NCI-H748 treated with DMSO at 0.1 percent for 48 hours (cell line): ENCODE measurements at places on chromosomes 2 and 18.

DNA sequence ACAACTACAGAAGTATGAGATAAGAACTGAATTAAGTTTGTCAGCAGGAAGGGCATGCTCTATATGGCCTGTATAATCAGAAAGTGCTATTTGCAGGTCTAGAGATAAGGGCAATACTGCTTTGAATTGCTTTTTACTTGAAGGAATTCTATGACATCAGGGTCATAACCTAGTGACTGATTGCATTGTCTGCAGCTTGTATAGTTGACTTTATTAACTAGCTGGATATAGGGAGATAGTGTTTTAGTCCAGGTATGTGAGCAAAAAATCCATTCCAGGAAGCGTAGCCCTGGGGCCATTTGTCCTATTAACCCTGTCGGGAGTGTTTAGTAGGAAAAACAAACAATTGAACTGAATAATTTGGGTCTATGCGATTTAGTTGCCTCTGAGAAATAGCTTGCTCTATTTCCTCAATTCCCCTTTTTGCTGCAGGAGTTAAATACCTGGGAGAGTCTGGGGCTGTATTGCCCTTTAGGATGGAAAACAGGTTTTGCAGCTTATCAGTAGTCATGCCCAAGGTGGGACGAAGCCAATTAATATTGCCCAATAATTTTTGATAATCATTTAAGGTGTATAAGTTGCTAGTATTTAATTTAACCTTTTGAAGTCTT lies 30.0 kb downstream of the HTR2B start:
- DNase-seq, result no peak

DNA sequence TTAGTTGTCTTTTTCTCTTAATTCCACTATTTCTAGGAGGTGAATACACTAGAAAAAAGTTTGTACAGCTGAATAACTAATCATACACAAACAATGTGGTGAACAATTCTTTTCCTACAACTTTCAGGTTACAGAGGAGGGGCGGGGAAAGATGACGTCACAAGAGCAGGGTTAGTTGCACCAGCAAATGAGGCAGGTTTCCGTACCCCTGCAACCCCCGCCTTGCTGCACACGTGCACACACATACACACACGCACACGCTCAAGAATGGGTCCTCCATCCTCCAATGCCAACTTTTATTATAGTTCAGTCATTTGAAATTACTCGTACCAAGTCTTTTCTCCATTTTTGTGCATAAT lies 122.8 kb downstream of the ARL4C start:
- DNase-seq, result no peak

DNA sequence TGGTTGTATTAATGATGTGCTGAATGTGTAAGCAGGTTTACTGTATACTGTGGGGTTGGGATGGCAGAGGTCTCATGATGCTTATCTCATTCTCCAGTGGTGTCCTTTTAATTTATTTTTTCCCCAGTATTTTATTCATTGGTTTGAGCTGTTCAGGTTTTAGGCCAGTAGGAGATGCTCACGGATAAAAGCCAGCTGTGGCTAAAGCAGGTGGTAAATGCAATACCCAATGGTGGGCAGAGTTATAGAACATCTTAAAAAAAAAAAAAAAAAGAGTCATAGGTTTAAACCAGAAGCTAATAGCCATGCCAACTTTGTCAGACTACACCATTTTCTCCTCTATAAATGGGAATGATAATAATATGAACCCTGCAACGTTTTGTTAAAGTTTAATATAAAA lies 57.8 kb upstream of the NEUROD1 start:
- DNase-seq, result no peak

GRCh38 chr2:136232456-136233172 lies 114.7 kb upstream of the CXCR4 start:
- DNase-seq, result no peak

- no peak for DNase-seq
These were observed 181.8 kb downstream of the EIPR1 start for GRCh38 chr2:3195641-3196476.

DNA sequence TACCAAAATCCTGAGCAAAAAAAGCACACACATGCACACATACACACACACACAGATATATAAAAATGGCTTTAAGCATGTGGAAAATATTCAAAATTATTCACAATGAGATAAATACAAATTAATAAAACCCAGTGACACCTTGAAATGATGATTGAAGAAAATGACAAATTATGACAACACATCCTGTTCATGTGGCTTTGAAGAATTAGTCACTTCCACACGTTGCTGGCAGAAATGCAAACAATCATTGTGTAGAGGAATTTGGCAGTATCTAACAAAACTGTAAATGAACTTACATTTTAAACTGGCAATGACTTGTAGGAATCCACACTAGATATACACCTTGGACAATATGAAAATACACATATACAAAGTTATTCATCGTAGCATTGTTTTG lies 95.8 kb upstream of the RGPD4 start:
- no peak for DNase-seq

DNA sequence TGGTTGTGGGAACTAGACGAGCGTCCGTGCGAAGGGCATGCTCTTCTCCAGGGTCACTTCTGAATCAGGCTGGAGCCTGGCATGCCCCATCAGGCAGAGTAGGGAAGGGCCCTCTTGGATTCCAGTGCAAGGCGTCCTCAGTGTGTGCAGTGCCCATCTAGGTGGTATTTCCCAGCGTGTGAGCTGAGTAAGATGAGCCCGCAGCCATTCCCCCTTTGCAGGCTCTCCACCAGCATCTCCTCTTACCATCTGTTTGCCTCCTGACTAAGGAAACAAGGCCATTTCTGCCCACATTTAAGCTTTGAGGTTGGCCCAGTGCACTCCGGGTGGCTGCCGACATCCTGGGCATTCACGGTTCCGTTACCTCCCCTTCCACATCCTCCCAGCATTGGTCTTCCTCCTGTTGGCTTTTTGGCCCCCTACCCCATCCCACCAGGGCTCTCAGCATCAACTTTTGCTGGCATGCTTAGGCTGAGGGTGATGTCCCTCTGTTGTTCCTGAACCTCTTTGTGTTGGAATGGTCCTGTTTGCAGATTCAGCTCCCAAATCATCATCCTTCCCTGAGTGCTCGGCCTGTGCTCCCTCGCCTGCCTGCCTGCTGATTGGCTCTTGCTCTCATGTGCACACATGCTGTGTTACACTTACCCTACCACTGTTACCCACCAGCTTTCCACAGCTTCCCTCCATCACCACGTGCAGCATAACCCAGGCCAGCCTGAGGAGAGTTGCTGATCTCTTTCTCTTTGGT lies 11.8 kb downstream of the CEP68 start:
- no peak for DNase-seq

- no peak for DNase-seq
These were observed at the start of gene LBX2 for GRCh38 chr2:74499267-74499939. LBX2 (minus strand) TSS chr2:74499603; CDS start chr2:74499537, 66 bp downstream.

DNA sequence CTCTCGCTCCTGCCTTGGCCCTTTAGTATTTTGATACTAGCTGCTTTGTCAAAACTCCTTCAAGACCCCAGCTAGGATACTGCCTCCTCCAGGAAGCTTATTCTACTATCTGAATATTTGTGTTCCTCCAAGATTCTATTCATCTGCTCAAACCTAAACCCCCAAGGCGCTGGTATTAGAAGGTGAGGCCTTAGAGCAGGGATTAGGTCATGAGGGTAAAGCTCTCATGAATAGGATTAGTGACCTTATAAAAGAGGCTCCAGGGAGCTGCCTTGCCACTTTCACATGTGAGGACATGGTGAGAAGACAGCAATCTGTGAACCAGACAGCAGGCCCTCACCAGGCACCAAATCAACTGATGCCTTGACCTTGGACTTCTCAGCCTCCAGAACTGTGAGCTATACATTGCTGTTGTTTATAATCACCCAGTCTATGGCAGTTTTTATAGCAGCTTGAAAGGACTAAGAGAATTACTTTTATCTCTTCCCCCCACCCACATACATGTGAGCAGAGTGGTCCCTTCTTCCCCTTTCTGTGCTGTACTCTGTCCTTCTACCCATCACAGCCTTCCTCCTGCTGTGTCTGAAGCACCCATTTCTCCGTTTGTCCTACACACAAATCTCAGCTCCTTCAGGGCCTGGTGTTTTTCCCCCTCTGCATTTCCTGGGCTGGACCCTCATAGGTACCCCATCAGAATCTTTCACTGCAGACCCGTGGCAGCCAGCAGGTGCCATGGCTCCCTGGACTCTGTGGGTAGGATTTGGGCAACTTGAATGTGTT lies 54.5 kb downstream of the HS1BP3 start:
- no peak for DNase-seq

DNA sequence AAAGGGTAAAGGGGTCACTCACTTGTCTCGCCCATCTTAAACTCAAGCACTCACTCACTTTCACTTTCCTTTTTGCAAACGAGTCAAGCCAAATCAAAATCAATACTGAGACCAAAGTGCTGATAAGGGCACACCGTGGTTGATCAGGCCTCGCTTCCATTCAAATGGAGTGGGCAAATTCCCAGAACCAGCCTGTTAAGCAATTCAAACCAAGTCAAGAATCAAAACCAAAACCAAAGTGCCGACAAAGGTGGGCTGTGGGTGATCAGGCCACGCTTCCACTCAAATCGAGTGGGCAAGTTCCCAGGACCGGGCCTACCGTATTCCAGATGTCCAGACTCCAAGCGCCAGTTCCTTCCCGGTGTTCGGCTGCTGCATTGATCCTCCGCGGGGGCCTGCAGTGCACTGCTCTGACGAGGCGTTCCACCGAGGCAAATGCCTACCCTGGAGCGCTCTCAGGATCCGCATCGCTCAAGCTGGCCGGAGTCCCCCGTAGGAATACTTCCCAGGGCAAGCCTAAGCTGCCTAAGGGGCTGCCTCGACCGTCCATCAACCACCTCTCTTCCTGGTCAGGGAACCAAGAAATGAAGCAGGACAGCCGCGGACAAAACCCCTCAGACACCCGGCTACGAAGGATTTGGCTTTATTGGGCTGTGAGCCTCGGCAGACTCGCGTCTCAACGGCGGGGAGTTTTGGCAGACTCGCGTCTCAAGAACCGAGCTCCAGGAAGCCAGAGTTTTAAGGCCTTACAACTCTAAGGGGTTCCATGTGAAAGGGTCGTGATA lies 89.9 kb upstream of the SLC1A4 start:
- no peak for DNase-seq

DNA sequence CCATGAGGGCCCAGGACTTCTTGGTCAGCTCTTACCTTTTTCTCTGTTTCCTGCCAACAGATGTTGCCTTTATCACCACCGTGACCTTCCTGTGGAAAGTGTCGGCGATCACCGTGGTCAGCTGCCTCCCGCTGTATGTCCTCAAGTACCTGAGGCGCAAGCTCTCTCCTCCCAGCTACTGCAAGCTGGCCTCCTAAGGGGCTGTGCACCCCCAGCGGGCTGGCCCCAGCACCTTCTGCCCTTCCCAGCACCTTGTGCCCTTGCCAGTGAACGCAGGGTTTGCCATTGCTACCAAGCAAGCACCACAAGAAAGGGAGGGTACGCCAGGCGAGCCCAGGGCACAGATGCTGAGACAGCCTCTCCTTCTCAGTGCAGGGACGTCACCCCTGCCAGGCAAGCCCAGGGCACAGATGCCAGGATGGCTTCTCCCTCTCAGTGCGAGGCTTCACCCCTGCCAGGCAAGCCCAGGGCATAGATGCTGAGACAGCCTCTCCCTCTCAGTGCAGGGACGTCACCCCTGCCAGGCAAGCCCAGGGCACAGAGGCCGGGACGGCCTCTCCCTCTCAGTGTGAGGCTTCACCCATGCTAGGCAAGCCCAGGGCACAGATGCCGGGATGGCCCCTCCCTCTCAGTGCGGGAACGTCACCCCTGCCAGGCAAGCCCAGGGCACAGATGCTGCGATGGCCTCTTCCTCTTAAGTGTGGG lies 18.4 kb upstream of the NFATC1 start:
- no peak for DNase-seq

DNA sequence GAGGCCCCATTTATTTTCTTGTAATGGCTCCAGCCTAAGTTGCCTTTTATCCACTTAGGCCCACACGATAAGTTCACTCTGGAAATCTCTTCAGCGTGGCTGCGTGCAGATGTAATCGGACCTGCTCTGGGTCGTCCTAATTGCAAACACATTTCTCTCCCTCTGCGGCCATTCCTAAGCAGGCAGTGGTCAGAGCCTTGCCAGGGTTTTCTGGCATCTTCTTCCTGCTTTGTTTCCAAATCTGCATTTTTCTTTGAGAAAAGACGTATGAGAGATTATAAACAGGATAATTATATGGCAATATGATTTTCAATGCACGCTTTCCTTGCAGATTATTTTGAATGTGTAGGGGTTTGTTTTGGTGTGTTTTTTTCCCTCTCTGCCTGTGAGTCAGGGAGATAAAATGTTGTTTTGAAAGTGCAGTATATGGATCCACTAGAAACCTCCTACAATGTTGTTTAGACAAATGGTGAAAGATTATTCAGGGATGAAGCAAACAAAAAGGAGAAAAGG lies 239.4 kb upstream of the TANK start:
- DNase-seq, result no peak

GRCh38 chr18:3554091-3554601 lies 104.2 kb downstream of the TGIF1 start:
- peak; percentile 13 for DNase-seq

GRCh38 chr2:216683846-216684245 lies 11.5 kb downstream of the IGFBP5 start:
- no peak for DNase-seq

DNA sequence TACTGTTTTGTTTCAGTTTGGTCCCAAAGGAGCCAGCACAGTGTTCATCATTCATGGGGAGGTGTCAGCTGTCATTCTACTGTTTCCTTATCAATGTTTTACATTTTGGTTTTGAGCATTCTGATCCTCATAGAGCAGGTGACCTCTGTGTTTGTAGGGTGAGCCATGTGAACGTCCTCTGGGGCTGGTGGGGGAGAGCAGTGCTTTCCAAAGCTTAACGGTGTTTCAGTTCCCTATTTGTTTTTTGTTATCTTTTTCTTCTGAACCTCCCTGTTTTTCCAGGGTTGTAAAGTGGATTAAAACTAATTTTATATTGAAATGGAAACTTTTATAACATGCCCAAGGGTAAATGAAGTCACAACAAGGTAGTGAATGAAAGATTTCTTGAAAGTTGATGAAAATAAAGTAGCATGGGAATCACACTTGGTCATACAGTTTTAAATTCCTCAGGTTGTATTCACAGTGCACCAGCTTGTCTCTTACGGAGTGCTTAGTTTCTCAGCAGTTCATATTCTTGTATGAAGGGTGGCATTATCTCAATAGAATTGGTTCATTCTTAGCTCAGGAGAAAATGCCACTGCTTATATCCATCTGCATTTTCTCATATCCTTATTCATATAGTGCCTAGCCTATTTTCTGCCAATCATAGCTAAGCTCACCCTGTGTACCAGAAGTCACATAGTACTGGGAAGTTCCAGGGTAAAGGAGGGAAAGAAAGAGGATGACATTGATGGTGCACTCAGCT lies 54.5 kb downstream of the MAP4K4 start:
- DNase-seq, result no peak

GRCh38 chr2:109194620-109194937 lies 65.6 kb downstream of the SH3RF3 start:
- DNase-seq, result no peak

DNA sequence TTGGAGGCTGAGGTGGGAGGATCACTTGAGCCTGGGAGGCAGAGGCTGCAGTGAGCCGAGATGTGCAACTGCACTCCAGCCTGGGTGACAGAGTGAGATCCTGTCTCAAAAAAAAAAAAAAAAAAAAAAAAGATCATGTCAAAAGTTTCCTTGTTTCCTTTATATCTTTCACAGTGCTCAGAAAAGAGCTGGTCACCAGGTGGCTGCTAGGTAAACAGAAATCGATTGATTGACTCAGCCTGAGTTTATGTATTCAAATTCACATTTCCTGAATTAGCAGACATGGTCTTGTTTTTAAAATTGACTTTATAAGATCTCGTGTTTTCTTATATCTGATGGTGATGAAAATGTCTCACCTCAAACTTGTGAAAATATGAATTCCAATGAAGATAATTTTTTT lies 261.8 kb upstream of the FANCL start:
- DNase-seq, result no peak
